ENCODE measurements at places on chromosomes 12 and 14.

GRCh38 chr12:116432314-116432750 is 126.8 kb upstream of the MAP1LC3B2 start:
- no peak for DNase-seq

DNA sequence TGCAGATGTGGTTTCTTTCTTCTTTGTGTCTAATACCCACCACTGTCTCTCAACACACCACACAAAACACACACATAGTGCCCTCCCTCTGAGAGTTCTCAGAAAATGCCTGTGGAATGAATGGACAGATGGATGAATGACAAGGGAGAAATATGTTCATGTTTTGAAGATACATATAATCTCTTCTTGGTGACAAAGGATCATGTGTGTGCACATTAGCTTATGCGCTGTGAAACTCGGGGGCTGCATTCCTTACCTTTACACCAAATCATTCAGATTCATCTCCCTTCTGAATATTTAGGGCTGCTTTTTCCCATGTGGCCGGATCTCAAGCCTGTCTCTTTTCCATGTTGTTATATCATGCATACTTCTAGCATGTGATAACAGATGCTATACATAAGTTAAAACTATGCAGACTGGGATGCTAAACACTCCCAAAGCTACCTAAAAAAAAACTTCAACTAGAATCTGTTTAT is 111.4 kb downstream of the EPS8 start:
- no peak for DNase-seq

GRCh38 chr14:32560209-32560857 is 231.2 kb downstream of the AKAP6 start:
- DNase-seq: peak; percentile 84

GRCh38 chr14:52430474-52430873 is 116.4 kb downstream of the PTGER2 start:
- DNase-seq: no peak

DNA sequence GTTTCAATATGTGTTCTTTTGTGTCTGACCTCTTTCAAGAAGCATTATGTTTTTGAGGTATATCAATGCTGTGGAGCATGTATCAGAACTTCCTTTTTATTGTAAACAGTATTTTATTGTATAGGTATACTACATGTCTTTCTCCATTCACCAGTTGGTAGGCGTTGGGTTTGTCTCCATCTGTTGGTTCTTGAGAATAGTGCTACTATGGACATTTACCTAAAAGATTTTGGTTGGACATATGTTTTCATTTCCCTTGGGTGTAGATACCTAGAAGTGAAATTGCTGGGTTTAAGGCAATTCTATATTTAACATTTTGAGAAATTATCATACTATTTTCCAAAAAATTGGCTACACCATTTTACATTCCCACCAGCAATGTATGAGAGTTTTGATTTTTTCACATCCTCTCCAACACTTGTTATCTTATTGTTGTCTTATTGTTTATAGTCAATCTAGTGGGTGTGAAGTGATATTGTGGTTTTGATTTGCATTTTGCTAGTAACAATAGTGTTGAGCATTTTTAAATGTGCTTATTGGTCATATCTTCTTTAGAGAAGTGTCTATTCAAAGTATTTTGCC is 409.2 kb downstream of the IPO8 start:
- no peak for DNase-seq

GRCh38 chr12:125907351-125907750 is 842.1 kb downstream of the AACS start:
- DNase-seq: no peak

GRCh38 chr14:92512807-92513203 is 776 bp upstream of the RIN3 start:
- no peak for DNase-seq

GRCh38 chr12:123058481-123058880 is 78.0 kb downstream of the ARL6IP4 start:
- no peak for DNase-seq

DNA sequence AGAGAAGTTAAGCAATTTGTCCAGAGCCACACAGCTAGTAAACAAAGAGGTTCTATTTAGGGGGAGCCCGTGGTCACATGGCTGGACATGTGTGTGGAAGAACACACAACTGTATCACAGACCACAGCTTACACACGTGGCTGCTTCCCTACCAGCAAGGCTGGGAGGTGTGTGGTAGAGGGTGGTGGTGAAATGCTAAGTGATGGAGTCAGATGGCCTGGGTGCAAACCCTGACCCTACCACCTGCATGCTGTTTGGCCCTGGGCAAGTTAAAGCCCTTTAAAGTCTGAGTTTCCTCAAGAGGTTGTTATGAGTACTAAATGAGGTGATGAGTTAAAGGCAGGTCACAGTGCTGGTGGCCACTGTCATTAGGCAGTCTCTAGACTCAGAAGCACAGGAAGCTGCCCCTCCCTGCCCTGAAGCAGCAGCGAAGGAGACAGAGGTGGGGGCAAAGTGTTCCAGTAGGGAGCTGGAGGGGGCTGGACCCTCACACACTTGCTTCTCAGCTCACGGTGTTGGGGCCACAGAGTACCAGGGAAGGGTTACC is 64.2 kb downstream of the ERH start:
- DNase-seq: no peak

DNA sequence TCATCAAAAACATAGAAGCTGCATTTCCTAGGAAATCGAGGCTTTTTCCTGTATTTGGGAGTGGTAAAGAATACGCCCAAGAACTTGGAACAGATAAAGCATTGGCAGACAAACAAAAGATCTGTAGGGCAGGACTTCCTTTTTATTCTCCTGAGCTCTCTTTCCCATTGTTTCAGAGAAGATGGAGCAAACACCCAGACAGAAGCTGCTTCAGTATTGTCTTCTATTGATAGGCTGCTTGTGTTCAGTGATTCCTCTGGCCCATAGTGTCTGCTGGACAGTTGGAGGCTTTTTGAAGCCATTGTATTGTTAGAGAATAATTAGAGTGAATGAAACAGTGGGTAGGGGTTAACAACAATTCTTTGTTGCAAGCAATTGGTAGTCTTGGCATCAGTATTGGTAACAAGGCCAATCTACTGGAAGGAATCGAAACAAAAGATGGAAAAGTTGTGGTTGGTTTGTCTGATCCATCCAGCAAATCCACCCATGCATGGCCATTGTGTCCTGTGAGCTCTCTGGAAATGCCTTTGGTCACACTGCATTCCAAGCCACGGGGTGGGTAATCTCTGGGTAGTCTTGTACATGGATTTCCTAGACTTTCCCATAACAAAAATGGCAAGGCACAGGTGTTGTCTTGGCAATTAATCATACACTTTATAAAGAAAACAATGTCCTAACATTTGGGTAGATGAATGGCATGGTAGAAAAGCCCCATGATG is 424.8 kb downstream of the RAD51B start:
- no peak for DNase-seq

DNA sequence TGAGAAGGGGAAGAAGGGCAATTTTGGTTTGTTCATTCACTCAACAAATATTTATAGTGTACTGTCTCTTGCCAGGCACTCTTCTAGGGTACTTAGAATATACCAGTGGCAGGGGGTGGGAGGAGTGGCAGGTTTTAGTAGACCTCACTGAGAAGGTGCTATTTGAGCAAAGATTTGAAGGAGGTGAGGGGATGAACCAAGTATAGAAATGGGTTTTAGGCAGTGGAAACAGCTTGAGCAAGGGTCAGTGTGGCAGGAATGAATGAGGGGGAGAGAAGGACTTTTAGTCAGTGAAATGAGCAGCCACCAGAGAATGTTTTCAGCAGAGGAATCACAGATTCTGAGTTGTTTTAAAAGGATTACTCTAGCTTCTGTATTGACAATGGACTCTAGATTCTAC is 2.3 kb downstream of the PRIM1 start:
- DNase-seq: no peak

- no peak for DNase-seq
These were observed 159.0 kb downstream of the PTPN11 start for GRCh38 chr12:112577473-112578329.

DNA sequence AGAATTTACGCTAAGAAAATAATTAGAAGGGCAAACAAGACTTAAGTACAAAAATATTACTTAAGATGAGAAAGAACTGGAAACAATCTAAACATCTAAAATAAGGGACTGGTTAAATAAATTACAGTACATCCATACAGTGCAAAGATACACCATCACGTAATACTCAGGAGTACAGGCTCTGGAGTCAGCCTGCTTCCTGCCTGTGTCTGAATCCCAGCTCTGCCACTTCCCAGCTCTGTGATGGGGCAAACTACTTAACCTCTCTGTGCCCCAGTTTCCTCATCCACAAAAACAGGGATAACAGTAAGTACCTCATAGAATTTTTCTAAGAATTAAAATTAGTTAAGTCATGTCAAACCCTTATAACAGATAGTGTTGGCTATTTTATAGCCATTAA is 36.0 kb downstream of the PPTC7 start:
- no peak for DNase-seq

GRCh38 chr12:9851050-9851449 is 18.1 kb downstream of the CLEC2B start:
- no peak for DNase-seq

- no peak for DNase-seq
These were observed 96.4 kb downstream of the RIN3 start for GRCh38 chr14:92609955-92610354.

- DNase-seq: no peak
These were observed 1.4 kb downstream of the LBHD2 start for GRCh38 chr14:103085106-103086091.

- DNase-seq: no peak
These were observed 57.2 kb upstream of the SCN8A start for GRCh38 chr12:51533799-51534198.

- DNase-seq: no peak
These were observed at the start of gene ARHGDIB for GRCh38 chr12:14961466-14962152. Gene ARHGDIB, minus strand, starts transcription at chr12:14961601. Its CDS starts 10,889 bp downstream, at chr12:14950712.

- no peak for DNase-seq
These were observed 4.5 kb downstream of the TMEM117 start for GRCh38 chr12:43840338-43840737.

DNA sequence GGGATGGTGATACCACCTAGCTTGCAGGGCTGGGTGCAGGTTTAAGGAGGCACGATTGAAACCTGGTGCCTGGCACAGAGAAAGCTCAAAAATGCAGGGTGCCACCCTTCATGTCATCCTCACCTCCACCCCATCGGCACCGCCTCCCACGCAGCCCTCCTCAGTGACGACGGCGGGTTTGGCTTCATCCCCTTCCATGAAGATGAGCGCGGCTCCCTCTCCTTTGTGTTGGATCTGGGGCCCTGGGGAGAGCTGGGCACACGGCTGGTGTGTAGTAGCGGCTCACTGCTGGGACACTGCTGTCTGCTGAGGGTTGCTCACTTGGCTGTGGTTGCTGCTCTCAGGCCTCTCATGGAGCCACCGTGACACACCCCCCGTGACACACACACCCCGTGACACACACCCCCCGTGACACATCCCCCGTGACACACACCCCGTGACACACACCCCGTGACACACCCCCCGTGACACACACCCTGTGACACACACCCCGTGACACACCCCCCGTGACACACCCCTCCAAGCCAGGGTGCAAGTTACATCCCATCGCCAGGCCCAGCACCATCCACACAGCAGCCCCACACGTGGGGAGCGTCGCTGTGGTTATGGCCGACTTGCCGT is 42.9 kb upstream of the FZD10 start:
- no peak for DNase-seq

GRCh38 chr12:53058674-53059433 is 9.0 kb downstream of the TNS2 start:
- no peak for DNase-seq

- peak; percentile 65 for DNase-seq
These were observed 28.6 kb downstream of the SUDS3 start for GRCh38 chr12:118404876-118405521.

GRCh38 chr14:58368956-58369355 is 26.8 kb upstream of the TOMM20L start:
- DNase-seq: no peak

Data from head of caudate nucleus (tissue), 42 donors.